Effector CD4-positive, alpha-beta T cell (primary cell): ENCODE measurements at places on chromosomes 11 and 22.

GRCh38 chr11:8242118-8242475, 21.6 kb downstream of the LMO1 start:
- no peak for DNase-seq

DNA sequence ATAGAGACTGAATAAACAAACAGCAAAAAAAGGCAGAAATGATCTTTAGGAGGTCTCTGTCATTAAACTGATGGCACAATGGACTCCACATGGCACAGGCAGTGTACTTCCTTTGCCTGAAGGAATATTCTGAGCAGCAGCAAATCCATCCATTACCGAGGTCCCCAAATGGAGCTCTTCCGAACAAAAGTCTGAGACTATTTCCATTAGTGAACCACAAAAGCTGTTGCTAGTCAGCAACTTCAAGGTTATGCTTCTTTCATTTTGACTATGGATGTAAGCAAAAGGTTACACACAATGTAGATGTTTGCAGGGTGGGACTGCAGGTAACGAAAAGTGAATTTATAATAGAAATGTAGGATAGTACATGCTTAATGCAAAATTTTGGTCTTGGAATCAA, 14.5 kb downstream of the NARS2 start:
- no peak for DNase-seq

DNA sequence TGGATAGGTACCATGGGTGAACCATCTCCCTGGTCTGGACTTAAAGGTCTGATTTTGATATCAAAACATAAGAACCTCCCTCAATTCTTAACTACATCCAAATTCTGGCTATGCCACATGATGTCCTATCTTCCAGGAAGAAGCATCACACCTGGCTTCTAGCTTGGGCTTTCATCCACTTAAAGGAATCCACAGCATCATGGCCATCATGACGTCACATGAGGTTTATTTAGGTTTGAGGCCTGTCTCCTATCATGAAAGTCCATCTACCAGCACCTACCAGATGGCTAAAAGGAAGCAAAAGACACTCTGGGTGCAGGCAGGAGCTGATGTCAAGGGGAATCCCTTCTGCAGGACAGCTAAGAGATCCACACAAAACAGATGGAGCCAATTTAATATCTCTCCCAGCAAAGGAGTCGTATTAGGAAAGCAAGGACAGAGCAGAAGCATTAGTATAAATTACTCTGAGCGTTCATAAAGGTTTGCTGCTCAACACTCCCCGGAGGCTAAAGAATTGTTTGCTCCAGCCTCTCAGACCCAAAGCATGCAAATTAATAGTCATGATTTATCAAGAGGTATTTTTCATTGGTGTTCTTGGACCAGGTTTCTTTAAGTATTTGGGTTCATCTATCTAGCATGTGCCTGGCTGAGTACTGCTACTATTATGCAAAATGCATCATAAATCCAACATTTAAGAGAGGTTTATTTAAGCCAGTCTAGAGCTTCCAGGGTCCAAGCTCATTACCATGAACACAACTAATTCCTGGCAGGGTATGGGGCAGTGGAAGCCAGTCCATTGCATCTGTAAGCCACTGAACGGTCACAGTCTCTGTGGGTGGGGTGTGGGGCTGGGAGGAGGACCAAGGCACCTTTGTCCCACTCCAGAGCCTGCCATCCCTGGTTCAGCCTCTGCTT, 47.2 kb downstream of the GALNT18 start:
- no peak for DNase-seq

DNA sequence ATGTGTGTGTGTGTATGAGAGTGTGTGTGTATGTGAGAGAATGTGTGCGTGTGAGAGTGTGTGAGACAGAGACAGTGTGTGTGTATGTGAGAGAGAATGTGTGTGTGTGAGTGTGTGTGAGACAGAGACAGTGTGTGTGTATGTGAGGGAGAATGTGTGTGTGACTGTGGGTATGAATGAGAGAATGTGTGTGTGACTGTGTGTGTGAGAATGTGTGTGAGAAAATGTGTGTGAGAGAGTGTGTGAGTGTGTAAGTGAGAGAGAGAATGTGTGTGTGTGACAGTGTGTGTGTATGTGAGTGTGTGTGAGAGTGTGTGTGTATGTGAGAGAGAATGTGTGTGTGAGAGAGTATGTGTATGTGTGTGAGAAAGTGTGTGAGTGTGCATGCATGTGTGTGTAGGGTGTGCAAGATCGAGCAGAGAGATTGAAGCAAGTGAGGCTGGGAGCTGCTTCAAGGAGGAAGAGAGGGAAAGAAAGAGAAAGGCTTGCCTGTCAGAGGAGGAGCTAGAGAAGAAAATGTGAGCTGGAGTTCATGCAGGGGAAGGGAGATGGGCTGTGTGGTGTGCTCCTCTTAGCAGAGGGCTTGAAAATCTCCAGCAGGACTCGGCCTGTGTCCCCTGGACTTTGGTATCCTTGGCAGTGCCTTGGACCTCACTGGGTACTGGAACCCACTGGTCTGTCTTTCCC, 27.7 kb upstream of the TP53I11 start:
- DNase-seq = no peak

GRCh38 chr11:761526-762108, 14.4 kb downstream of the TALDO1 start:
- DNase-seq = no peak

- no peak for DNase-seq
These were observed 22.3 kb upstream of the NRGN start for GRCh38 chr11:124717421-124717785.

DNA sequence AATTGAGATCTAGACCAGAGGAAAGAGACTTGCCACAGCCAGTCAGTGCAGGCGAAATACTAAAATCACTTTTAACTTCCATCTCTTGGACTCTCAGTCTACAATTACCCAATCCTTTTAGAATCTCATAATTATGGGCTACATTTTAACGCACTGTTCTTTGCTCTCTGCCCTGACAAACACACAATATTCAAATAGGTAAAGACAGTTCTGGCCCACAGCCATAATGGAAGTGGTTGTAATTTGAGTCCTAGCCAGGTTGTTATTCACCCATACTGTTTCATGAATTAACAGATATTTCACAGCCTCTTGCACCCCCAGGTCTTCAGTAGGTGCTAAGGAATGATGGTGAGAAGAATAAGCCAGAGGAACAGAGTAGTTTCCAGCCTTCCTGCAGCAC, 830 bp downstream of the C11orf97 start:
- no peak for DNase-seq

DNA sequence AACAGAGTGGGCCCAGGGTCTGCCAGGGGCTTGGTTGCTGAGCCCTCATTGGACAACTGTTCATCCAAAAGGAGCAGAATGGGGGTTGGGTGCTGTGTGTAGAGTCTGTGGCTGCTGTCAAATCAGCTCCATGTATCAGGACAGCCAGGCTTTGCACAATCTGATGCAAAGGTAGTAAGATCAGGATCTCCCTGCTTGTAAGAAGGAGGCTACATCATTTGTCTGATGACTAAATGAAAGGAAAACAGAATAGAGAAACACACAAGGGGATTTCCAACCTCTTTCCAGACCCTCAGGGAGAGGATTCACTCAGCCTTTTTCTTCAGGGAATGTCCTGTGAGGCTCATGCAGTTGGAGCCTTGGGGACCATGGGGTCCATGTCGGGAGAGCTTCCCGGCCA, 7.2 kb downstream of the MICAL2 start:
- no peak for DNase-seq

DNA sequence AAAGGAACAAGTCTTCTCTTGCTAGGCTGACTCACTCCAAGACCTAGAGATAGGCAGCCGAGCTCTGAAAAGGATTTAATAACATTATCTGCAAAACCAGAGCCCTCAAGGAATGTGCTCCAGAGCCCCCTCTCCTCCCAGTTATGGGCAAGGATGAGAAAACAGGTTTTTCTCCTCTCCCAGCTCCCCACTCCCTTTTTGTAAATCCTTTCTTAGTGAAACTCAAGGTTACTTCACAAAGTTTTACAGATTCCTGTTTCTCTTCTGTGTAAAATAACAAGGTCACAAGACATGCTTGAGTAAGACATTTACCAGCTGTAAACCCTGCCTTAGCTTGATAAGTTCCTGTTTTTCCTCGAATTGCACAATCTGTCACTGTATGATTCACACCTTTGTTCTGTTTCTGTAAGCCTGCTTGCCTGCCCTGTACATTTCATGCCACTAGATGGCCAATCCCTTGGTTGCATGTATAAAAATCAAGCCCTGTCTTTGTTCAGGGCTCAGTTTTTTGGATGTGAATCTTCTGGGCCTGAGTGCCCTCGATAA, 489.4 kb downstream of the KCNA4 start:
- no peak for DNase-seq

- no peak for DNase-seq
These were observed 1.9 kb upstream of the DGAT2 start for GRCh38 chr11:75766443-75767227.

DNA sequence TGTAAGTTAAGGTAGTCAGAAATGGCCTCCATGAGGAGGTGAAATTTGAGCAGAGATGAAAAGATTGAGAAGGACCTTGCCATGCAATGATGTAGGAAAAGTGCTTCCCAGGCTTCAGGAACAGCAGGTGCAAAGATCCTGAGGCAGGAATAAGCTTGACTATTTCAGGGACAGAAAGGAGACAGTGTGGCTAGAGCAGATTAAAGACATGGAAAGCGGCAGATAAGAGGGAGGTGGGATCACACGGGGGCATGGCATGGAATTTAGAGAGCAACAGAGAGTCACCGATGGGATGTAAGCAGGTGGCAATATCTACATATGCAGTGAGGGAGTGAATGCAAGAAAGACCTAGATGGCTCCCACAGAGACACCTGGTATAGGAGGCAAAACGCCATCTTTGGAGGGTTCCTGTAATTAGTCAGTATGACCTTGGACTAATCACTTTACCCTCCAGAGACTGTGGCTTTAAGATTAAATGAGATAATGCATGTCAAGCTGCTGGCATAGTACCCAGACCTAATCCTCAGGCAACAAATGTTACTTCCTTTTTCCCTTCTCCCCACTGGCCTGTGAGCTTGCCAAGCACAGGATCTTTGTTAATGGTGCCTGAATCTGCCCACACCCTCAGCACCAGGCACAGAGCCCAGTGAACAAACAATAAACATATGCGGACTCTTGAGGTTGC, 24.6 kb upstream of the ACER3 start:
- no peak for DNase-seq

- DNase-seq = no peak
These were observed 2.8 kb upstream of the ACER3 start for GRCh38 chr11:76857781-76858410.

DNA sequence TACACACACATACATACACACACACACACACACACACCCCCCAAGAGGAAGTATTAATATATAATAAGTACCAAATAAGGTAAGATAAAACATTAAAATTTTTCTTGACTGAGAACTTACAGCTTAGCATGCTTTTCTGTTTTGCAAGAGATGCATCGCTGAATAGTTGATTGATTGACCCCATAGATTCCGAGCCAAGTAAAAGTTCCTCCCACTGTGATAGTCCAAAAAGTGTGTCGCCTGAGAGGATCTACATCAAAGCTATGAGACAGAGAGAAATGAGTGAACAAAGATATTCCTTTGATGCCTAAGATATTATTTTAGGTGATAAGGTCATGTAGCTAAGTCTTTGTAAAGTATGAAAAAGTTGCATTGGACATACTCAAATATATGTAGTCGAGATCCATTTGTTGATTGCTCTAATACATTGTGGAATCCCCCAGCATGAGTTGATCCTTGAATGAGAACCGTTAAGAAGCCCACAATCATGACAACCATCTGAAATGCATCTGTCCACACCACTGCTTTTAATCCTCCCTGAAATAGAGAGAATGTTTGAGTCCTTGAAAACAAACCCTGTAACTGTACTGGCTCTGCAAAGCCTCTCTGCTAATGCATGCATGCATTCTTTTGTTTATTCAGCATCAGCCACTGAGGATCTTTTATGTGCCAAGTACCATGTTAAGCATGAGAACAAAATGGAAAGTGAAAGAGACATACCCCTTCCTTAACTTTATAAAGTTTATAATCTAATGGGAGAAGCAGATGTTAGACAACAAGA, 18.3 kb downstream of the SLC5A12 start:
- DNase-seq = no peak

- no peak for DNase-seq
These were observed 49.0 kb downstream of the MUC15 start for GRCh38 chr11:26522912-26523610.

- no peak for DNase-seq
These were observed 154.6 kb downstream of the TRIM29 start for GRCh38 chr11:119983240-119983732.
